ENCODE measurements at places on chromosomes 11 and 22.

DNA sequence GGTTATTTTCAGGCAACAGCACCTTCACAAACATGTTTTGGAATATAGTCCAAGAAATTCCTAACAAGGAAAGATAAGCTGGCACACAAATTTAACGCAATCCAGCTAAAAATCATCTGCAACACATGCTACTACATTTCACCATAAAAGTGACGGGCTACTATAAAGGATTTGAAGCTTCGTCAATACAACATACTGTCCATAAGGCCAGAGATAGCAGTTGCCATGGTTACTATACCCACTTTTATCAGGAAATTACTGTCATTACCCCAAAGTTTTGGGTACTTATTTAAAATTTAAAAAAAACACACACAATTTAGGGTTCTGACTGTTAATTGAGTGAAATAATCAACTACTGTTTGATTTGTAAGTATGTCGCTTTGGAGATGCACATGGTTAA is 6.9 kb downstream of the PHF21A start:
- no peak for DNase-seq

DNA sequence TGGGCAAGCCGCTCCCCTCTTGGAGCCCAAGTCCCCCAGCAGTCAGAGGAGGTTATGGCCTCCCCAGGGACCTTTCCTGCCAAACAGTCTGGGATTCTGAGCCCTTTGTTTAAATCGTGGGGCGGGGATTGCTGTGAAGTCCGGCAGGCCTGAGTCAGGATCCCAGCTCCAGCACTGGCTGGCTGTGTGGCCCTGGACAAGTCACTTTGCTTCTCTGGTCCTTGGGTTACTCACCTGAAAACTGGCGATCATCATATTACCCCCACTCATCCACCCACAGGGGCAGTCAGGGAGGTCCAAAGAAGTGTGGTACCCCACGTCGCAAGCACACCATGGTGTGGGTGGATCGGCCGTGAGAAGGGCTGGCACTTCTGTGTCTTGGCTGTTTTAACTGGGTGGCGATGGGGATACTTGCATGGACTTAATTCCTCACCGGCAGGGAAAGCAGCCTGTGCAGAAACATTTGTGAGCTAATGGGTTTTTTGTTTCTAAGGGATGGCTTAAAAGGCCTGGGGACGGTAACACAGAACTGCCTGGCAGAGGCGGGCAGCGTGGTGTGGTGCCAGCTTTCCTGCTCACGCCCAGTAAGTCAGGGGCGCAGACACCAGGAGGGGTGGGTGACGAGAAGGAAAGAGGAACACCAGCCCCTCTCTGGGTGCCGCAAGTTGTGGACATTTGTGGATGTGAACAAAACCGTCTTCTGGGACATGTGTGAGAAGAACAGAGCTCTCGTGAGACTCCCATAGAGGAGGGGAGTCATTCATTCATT is 31.6 kb upstream of the PRR5 start:
- no peak for DNase-seq

DNA sequence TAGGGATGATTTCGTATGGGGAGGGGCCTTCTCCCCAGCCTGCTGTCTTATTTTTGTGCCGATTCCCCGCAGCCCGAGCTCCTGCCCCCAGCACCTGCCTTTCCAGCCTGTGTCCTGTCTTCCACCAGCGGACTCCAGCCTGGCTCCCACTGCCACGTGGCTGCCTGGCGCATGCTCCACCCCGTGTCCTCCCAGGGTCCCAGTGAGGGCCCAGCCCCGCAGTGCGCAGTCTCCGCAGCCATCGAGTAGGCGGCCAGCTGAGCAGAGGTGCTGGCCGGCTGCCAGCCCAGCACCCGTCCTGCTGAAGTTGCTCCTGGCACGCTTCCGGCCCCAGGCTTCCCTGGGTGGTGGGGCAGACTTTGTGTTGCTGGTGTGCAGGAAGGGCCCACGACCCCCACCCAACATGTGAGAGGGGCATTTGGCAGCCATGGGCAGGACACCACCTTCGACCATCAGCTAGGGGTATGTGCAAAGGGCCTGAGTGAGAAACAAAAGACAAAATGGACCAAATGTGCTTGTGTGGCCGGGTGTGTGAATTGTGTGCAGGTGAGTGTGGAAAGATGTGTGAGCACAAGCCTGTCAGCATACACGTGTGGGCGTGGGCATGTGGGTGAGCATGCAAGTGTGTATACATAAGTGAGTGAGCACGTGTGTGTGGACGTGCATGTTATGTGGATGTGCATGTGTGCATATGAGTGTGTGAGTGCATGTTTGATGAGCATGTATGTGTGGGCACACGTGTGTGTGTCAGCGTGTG is 55.9 kb downstream of the RTN4R start:
- no peak for DNase-seq

GRCh38 chr11:112627588-112628045 is 333.6 kb upstream of the NCAM1 start:
- no peak for DNase-seq

DNA sequence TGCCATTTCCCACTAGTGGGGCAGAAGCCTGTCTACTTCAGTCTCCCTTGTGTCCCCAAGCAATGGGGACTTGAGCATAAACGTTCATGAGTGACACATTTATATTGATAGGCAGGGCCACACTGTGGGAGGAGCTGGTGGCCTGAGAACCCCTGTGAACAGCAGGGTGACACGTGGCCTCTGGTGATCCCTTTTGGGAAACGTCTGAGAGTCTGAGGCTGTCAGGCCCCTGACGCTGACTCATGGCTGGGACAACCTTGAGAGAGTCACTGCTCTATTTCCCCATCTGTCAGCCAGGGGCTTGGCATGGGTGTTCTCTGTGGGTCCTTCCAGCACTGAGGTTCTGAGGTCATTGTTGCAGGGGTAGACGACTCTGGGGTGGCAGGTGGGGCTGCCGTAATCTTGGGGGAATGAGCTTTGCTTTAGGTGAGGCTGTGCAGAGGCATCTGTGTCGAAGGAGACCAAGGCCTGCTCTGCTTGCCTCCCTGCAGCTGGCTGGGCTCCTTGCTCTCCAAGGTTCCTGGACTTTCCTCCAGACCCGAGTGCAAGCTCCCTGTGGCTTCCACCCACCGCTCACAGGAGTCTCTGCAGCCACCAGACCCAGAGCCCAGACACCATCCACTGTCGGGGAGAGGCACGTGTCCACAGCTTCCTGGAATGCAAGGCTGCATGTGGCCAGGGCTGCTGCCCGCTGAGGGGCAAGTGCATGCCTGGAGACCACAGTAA is 54.7 kb downstream of the SMIM38 start:
- DNase-seq, result no peak

- no peak for DNase-seq
Observed at GRCh38 chr11:25535467-25536272, 796.3 kb upstream of the ANO3 start.

GRCh38 chr11:103807806-103808205 is 228.6 kb upstream of the DDI1 start:
- no peak for DNase-seq

DNA sequence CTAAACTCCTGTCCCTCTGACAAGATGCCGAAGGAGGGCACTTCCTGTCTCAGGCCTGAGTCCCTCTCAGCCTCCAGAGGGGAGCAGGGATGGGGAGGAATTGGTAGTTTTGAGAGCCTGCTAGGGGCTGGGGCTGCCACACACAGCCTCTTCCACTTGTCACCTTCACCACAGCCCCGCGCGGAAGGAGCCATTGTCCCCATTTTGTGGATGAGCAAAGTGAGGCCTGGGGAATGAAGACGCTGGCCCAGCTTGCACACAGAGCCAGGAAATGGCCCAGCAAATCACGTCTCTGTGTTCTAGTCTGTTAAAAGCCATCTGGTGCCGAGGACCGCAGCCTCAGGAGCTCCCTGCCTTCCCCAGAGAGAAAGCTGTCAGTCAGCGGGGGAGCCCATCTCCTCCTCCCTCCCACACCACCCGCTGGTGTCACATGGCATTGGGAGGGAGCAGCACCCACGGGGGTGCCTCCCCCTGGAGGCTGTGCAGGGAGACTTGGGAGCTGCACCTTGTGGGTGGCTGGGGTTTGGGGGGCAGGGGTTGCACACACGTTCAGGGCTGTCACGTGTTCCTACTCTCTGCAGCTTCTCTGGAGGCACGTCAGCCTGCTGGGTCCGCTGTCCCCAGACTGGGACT is 34.6 kb downstream of the RASD2 start:
- DNase-seq, result no peak

DNA sequence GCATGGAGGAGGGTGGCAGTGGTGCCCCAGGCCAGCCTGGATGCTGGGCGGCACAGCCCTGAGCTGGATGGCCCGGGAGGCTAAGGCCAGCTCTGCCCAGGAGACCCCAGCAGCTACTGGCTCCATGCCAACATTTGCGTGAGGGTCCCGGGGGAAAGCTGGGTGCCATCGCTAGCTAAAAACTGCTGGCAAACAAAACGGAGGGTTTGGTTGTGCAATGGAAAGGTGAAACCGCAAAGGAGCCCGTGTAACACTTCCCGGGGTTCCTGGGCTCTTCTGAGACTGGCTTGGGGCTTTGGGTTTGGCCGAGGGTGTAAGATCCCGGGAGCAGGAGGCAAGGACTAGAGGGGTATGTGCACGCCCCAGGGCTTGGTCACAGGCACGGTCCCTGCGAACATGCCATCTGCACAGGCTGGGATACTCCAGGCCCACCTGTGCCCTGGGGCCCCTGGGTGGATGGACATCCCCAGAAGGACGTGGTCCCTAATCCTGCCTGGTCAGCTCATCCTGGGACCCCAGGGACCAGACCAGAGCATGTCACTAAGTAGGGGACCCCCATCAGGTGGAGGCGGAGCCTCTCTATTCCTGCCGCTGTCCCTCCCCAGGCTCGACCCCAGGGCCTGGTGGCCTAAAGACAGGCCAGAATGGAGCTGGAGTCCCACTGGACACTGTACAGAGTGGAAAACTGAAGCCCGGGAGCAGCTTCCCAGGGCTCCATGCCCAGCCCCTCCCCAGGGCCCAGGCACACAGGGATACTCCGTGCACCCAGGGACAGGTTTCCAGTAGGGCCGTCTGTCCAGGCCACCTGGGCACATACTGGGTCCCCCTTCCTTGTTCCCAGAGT is 44.6 kb downstream of the IGF2 start:
- no peak for DNase-seq

GRCh38 chr11:40421208-40421981 is 1038.1 kb downstream of the LRRC4C start:
- DNase-seq, result no peak

DNA sequence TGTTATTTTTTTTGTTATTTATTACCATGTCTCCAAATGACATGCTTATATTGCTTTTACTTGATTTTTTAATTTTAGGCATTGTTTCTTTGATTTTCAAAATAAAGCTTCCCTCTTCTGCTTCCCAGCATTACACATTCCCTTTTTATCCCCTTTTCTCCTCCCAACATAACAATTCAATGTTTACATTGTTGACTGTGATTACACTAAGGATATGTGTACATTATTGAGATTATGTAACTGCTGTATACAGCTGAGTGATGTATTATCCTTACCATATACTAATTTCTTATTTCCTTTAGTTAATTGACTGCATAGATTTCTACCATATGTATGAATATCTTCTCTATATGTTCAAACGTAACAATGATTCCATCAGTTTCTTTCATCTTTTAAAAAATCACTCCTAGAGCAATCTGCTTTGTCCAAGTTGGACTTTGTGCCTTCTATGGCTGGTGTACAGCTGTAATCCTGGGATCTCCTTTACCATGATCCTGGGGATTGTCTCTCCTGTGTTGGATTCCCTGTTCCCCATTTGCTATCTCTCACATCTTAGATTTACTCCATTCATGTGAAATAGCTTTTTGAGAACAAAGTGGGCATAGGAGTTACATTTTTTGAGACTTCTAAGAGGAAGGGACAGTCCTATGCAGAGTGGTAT is 21.6 kb downstream of the AASDHPPT start:
- DNase-seq, result no peak

DNA sequence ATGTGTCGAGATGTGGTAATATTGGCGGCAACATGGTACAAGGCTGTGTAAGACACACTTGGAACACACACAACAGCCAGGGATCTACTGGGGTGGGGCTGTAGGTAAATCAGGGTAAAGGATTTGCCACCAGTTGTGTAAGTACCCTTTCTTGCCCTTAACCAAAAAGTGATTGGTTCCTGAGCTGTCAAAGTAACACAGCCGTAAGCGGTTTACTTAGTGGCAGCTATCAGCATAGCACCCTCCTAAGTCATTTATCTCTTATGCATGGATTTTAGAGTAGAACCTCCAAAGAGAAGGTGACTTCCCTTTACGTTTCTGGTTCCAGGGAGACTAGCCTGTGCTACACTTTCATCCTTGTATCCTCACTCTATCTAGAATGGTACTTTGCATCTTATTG is 57.2 kb downstream of the SPECC1L start:
- no peak for DNase-seq

DNA sequence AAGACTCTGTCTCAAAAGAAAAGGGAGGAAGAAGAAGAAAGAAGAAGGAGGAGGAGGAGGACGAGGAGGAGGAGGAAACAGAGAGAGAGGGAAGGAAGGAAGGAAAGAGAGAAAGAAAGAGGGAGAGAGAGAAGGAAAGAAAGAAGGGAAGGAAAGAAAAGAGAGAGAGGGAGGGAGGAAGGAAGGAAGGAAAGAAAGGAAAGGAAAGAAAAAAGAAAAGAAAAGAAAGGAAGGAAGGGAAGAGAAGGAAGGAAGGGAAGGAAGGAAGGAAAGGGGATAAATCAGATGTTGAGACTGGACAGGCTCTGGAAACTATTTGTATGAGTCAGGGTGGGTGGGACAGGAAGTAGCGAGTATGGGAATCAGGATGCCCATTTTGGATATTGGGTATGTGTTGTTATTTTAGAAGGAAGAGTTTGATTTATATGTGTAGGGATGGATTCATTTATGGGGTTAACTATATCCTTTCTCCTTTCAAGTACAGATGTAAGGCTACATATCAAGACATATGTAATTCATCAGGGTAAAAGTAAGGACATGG is 6.0 kb upstream of the RPL3 start:
- no peak for DNase-seq

DNA sequence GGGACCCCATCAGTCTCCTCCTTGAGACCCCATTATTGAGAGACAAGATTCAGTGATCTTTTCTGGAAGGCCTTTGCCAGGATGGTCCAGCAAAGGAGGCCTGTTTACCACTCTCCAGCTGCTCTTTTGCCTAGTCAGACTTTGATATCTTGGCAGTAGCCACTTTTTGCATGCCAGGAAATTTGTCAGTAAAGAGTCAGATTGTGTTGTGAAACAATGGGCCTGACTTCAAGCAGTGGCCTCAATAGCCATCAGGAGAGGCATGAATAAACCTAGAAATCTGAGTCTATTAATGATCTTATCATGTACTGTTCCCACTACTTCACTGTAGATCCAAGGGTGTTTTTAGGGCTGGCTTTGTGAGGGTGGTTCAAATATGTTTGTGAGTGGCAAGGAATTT is 479.4 kb downstream of the JRKL start:
- no peak for DNase-seq

- DNase-seq, result no peak
Observed at GRCh38 chr11:18294862-18295261, 27.1 kb downstream of the HPS5 start.

- no peak for DNase-seq
Observed at GRCh38 chr11:122984186-122985011, 2.8 kb upstream of the BSX start.

DNA sequence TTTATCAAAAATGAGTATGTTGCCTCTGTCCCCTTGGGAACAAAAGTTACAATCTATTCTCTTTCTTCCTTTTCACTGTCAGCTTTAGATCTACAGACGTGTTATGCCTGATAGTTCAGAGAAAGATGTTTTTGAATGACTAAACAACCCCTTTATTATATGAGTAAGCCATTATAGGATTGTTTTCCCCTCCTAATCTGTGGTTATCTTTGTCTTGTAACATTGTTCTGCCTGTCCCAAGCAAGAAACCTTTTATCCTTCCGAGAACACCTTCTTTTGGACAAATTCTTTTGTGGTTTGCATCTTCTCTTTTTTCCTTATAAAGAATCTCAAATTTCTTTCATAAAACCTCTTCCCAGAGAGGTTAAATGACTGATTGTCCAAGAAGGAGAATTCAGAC is 208.4 kb downstream of the DDX10 start:
- no peak for DNase-seq

- no peak for DNase-seq
Observed at GRCh38 chr11:85685820-85686459, at the start of gene CCDC89. TSS of gene CCDC89 (minus strand) at chr11:85686195. CDS start at chr11:85686130, 65 bp downstream.
